Activated naive CD4-positive, alpha-beta T cell treated with anti-CD3 and anti-CD28 coated beads, Interleukin-2, amount 10 ng/mL, durations not matched to agents 5 hours and 36 hours (primary cell): ENCODE measurements at places on chromosomes 3 and 15. TPM values are rescaled to one million over a fixed set of nuclear protein-coding genes. Genes with fewer than 3 reads are reported as not detected.

The TPRG1 gene
- total RNA-seq: 0.20 TPM

The POLG gene
- 101 TPM for total RNA-seq

The SOX2 gene
- total RNA-seq: not detected

The SGO1 gene
- 29.9 TPM for total RNA-seq

The MST1R gene
- 3.0 TPM for total RNA-seq

The DHX36 gene
- total RNA-seq: 64.3 TPM

The FRMD4B gene
- total RNA-seq: 10.5 TPM

The SH3GL3 gene
- total RNA-seq: not detected

The TLR9 gene
- 0.45 TPM for total RNA-seq

The PLCL2 gene
- 48.4 TPM for total RNA-seq

The DIPK2A gene
- total RNA-seq: 21.5 TPM
